Caki2 (cell line): ENCODE measurements at places on chromosomes 6 and 20. TPM values are rescaled to one million over a fixed set of nuclear protein-coding genes. Genes with fewer than 3 reads are reported as not detected.

Gene IL17A
- total RNA-seq, result not detected in 2 replicates

Gene MAFB
- 0.03 TPM in 1 of 2 replicates, not detected in the other for total RNA-seq

Gene GRM4
- 1.2 TPM in 1 of 2 replicates, not detected in the other for total RNA-seq

Gene LYRM2
- 4.6 and 4.7 TPM in 2 replicates for total RNA-seq

Gene SCRT2
- total RNA-seq, result not detected in 2 replicates

Gene SLC2A10
- total RNA-seq, result 7.9 TPM in 2 replicates

Gene HDGFL1
- total RNA-seq, result not detected in 2 replicates

Gene IL17F
- total RNA-seq, result not detected in 2 replicates

Gene APCDD1L
- total RNA-seq, result not detected in 2 replicates

Gene RIMS4
- total RNA-seq, result not detected in 2 replicates

Gene TTK
- 34.6 and 54.0 TPM in 2 replicates for total RNA-seq

Gene PI3
- total RNA-seq, result not detected in 2 replicates

Gene MPIG6B
- not detected in 2 replicates for total RNA-seq

Gene SLC17A3
- total RNA-seq, result 1.5 and 29.5 TPM in 2 replicates

Gene SIRPB2
- not detected in 2 replicates for total RNA-seq
